NCI-H1930 (cell line): ENCODE measurements at places on chromosomes 2 and 18.

DNA sequence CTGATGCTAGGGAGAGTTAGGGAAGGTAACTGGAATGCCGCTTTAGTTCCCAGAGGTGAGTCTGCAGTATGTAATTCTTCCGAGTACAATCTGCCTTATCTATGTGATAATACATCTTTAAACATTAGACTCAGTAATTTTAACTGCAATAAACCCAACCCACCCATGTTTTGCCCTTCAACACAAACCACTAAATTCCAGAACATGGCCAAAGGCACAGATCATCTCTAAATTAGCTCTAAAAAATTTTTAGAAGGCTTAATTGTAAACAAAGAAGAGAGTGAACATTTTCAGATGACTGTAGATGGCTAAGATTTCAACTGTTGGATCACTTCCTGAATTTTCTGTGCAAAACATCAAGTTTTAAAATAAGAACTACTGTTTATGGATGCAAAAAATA lies 488.7 kb upstream of the ID2 start:
- no peak for DNase-seq

DNA sequence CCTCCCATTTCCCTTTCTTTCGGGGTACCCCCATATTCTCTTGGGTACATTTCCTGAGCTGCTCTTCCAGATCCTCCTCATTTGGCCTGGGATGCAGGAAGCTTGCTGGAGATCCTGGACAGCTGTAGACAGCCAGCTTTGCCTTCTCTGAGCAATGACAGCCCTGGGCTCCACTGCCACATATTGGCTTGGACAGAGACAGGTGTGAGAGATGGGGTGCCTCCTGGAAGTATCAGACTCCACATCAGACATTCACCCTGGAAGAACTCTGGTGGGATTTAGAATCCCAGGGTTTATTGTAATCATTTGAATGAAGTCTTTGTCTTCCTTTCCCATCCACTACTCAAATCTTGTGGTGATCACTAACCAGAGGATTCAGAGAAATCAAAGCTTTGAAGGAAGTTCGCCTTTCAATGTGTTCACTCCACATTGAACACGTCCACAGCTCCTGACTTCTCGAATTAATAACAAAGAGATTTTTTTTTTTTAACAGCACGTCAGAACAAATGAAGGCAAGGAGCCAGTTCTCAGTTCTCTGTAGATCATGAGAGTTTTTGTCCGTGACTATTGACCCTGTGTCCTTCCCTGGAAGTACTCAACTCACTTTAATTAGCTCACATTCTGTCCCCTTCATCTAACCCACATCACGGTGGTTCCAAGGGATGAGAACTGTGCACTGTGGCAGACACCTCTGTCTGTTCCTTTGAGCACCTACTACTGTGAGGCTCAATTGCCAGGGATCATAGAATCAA lies 377.6 kb upstream of the TRIB2 start:
- no peak for DNase-seq

DNA sequence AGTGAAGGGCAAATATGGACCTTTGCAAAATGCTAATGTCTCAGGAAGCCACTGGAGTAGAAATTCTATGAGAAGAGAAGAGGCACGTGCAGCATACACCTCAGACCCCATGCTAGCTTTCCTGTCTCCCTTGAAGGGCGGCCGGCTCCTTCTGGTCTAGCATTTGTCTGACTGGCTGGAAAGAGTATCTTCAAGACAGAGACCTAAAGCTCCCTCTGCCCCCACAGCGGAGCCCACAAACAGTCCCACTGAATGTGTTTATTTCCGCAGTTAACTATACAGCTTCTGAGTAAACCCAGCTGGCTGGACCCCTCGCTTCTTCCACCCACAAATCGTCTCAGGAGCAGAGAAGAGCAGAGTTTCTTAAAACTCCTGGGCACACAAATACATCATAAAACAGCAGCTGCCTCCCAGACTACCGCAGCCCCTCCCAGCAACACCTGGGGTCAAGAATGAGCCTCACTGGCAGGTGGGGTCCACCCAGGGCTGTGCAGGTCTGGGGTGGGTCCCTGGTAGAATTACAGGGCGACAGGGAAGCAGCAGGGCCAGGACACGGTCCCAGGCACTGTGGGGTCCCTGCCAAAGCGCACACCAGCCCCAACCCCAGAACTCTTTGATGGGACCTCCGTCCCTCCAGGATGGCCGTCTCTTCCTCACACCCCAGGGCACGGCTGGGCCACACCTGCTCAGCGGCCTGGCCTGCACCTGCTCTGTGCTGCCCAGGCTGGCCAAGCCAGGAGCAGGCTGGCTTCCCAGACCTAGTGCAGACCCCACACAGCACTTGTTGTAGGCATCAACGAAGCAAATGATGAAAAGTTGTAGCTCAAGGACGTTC lies 103.8 kb downstream of the PXDN start:
- no peak for DNase-seq

DNA sequence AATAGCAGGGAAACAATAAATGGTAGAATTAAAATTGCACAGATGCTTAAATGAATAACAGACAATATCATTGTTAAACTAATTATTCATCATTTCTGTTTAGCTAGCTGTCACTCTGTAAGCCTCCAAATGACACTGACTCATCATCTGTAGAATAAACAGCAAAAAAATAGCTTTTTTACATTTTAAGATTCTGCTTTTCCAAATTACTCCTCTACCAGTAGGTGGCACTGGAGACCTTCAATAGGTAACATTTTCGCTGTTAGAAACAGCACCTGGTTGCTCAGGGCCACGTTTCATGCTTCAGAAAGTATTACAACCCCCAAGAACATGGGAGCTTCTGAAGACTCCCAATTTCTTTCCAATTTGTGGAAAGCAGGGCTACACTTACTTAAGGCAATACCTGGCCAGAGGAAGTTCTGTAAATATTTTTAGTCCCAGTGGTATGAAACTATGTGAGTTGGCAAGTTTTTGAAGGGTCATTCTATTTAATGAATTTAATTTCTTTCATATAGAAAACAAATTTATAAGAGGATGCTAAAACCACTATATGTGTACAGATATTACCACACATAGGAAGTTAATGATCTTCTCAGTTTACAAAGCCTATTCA lies 45.4 kb downstream of the TTN start:
- DNase-seq = peak; percentile 39

DNA sequence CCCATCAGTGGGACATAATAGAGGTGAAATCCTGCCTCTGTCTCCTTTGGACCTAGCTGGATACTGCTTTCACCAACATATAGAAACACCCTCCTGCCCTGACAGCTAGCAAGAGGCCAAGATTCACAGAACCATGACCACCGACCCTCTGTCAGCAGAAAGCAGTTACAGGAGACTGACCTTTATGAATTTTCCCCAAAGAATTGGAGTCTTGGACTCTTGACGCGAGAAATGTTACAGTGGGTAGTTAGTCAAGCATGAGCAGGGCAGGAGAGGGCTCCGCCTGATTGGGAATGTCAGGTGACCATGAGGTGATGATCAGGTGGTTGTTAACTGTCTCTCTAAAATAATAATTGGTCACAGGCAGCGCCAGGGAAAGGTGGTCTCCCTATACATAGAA lies 1002.3 kb downstream of the TDRD15 start:
- no peak for DNase-seq

DNA sequence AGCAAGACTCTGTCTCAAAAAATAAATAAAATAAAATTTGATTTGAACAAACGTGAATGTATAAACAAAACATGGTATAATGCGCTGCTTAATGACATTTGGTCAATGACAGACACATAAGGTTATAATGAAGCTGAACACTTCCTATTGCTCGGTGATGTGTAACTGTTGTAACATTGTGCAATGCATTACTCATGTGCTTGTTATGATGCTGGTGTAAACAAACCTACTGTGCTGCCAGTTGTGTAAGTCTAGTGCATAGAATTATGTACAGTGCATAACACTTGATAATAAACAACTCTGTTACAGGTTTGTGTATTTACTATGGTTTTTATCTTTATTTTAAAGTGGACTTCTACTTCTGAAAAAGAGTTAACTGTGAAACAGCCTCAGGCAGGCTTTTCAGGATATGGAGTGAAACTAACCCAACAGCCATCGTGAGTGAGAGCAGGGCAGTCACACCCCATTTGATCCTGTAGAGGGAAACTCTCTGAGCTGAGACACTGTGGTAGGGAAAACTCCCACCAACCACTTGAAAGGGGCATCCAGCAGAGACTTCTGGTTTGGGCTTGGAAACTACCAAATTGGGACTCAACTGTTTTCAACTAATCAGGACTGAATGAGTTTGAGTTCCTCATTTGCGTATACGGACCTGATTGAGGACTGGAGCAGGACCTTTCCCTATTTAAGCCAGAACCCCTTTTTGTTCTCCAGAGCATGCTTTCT lies 8.7 kb upstream of the RPRD1A start:
- DNase-seq = no peak

GRCh38 chr2:26671691-26672090 lies 20.8 kb upstream of the KCNK3 start:
- no peak for DNase-seq

DNA sequence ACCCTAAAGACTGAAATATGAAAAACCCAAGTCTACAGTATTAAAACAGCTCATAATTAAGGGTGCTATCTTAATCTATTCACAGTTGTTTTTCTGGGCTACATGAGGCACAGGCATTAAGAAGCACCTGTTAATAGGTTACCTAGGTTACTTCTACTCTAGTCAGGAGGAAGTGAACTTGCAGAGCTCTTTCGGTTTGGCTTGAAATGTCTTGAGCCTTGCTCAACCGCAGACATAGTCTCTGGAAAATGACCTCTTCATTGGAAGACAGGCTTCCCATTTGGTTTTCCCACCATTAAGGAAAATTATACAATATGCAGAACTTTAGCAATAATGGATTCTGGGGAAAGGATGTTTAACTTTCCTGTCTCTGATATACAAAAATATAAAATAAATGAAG lies 142.3 kb upstream of the KCNJ3 start:
- no peak for DNase-seq

- no peak for DNase-seq
These were observed 270.1 kb downstream of the TFCP2L1 start for GRCh38 chr2:121014876-121015275.

- DNase-seq = no peak
These were observed 154.9 kb downstream of the AQP4 start for GRCh38 chr18:26710470-26711096.

DNA sequence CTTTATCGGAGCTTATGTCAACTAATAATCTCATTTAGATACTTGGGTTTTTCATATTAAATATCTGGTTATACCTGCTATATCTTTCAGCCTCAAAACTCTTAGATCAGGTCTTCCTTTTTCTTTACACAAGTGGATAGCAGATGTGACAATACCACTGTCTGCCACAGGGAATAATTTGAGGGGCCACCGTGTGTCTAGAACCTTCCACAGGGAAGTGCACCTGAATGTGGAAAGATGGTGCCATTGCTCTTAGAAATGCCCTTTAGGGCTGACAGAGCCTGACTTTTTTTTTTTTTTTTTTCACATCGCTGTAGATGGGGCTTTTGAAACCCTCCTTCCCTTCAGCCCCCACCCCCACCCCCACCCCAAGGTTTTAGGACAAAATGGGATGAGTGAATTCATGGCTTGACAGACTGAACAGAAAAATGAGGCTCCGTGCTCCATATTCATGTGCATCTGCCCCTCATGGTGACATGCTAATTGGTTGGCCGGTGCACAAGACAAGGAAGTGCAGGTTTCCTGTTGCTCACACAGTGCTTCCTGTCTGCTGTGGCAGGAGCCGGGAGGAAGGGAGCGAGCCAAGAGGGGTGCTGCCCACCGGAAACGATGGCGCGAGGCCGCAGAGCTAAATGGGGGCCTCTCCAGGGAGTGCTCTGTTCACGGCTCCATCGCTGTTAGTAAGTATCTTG lies 246.0 kb downstream of the LDLRAD4 start:
- DNase-seq = no peak

DNA sequence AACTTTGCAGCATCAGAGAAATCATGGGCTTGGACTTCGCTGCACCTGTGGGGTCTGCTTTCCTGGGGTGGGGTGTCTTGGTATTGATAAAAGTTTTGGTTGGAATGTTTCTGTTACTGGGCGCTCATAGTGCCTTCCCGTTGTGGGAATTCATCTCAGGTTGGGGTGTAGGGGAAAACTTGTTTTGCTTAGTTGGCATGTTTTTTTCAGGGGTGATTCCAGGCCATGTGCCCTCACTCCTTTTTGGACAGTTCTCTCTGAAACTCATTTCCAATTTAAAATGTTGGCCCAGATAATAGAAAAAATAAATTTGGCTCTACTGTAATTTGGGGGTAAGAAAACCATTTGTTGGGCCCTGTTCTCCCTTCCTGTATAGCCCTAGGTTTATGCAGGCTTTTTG lies 1.5 kb downstream of the LTBP1 start:
- no peak for DNase-seq

- no peak for DNase-seq
These were observed 53.2 kb downstream of the IMPA2 start for GRCh38 chr18:12034241-12035100.
